Activated naive CD8-positive, alpha-beta T cell treated with anti-CD3 and anti-CD28 coated beads, Interleukin-2, amount 50 U/mL, for 24 hours (primary cell): ENCODE measurements at places on chromosomes 1 and 21.

- no peak for DNase-seq
Measured at GRCh38 chr1:243270097-243270864, 14.4 kb downstream of the SDCCAG8 start.

GRCh38 chr1:101995984-101996745, 561 bp downstream of the OLFM3 start:
- DNase-seq: no peak

DNA sequence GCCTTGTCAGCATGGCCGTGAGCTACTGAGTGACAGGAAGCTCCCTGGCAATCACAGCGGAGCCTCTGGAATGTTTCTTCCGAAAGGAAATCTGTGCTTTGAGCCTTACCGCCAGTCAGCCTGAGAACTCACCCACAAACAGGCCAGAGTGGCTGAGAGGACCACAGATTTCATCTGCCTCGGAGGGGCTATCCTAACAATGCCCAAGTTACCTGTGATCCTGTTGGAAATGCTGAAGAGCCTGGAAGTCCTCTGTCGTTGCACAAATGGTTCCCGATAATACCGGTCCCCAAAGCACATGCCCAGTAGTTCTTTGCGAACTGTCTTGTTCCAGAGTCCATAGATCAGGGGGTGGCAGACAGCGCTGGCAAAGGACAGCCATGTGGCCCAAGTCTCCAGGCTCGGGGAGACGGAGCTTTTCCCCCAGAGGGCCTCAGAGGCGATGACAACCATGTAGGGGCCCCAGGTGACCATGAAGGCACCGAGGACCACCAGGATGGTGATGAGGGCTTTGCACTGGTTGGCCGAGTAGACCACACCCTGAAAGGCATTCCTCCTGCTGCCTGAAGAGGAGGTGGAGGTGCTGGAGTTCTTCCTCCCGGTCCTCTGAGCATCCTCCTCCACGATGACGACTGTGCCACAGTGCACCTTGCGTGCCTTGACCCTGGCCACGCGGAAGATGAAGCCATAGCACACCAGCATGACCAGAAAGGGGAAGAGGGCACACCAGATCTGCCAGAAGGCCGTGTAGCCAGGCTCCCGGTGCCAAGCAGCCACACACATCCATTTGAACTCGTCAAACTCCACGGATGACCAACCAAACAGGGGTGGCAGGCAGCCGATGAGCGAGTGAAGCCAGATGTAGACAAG, 40.2 kb downstream of the GPR161 start:
- no peak for DNase-seq

DNA sequence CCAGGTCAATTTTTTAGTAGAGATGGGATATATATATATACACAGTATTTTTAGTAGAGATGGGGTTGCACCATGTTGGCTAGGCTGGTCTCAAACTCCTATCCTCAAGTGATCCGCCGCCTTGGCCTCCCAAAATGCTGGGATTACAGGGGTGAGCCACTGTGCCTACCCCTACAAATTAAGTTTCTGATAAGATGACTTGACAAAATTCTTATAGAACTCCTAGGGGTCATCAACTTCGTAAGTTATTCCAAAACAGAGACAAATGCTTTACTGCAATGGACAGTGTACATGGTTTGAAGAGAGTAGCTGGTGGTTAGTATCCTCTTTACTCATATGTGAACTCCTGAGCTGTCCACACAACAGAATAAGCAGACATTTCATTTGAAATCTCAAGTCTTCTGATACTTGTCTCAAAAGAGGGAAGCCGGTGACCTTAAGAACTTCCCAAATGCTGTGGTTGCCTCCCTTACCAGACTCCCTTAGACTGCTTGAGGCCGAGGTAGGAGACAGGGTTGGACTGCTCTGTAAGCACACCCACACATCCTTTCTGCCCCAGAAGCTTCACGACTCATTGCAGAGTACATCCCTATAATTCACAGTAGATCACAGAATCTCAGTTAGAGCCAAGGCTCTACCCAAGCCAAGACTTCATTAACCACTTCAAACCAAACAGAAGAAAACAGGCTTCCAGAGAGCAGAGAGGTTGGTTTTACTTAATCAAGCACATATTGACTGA, 244.1 kb upstream of the IRF2BP2 start:
- no peak for DNase-seq

DNA sequence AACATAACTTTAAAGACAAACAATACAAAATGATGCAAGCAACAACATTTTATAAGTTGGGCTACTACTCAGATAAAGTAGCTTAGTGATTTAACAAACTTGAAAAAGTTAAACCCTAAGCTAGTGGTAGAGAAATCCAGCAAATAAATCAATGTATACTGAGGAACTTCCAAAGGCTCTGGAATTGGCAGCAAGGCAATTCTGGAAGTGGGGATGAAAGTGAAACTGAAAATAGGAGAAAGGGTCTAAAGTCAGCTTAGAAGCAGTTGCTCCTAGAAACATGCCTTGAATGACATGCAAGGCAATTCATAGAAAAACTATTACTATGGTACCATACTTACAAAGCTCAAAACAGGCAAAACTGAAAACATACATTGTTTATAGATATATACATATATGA, 90.0 kb upstream of the CAMK1G start:
- DNase-seq: no peak

DNA sequence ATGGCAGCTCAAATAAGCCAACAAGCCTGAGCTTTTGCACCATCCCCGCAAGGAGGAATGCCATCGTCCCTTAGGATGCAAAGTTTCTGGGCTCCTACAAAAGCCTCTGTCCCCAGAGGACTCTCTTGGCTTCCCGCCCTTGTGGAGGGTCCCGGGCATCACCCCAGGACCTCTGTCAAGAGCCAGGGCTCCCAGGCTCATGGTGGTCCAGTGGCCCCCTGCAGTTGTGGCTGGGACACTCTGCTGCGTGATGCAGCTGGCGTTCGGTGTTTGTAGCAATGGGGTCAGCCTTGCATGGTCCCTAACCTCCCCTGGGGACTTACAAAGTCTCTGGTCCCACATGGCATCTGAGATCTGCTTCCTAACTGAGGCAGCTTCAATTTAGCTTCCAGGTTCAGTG, 104.7 kb downstream of the RIPK4 start:
- no peak for DNase-seq

DNA sequence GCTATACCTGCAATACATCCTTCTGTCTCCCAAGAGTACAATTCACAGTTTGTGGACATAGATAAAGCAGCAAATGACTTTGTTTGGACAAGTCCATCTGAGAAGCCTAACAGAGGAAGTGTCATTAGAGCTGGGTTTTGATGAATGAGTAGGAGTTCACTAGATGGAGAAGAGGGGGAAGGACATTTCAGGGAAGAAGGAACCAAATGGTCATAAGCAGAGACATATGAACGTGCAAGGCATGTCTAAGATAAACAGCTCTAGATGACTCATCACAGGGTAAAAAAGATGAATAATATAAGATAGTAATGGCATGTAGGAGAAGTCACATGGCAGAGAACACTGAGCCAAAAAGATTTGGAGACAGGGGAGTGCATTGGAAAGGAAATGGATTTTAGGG, 54.5 kb downstream of the HMGB4 start:
- no peak for DNase-seq

GRCh38 chr1:92094595-92094994, 14.4 kb downstream of the BTBD8 start:
- DNase-seq: no peak

DNA sequence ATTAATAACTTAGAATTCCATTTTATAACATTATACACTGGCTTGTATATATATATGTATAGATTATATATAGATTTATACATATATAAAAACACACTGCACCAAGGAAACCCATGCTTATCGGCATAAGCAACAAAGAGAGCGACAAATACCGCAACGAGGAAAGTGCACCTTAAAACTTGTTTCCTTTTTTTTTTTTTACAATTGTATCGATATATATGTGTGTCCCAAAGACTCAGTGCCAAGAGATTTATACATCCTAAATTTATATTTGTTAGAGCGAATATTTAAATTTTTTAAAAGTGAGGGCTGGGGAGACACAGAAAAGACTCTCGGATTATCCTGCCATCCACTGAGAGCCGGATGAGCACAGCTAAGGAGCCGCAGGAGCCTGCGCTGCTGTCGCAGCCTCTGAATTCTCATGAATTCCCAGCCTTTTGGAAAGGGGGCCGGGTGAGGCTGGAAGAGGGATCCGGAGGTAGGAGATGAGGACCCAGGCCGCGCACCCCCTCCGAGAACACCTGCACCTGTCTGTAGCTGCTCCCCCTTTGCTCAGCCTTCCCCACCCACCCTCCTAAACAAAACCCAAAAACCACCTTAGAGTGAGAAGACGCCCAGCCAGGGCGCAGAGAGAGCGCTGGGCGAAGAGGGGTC, 5.2 kb downstream of the DMRTA2 start:
- no peak for DNase-seq

GRCh38 chr21:17370263-17370662, 142.6 kb upstream of the CXADR start:
- DNase-seq: no peak

DNA sequence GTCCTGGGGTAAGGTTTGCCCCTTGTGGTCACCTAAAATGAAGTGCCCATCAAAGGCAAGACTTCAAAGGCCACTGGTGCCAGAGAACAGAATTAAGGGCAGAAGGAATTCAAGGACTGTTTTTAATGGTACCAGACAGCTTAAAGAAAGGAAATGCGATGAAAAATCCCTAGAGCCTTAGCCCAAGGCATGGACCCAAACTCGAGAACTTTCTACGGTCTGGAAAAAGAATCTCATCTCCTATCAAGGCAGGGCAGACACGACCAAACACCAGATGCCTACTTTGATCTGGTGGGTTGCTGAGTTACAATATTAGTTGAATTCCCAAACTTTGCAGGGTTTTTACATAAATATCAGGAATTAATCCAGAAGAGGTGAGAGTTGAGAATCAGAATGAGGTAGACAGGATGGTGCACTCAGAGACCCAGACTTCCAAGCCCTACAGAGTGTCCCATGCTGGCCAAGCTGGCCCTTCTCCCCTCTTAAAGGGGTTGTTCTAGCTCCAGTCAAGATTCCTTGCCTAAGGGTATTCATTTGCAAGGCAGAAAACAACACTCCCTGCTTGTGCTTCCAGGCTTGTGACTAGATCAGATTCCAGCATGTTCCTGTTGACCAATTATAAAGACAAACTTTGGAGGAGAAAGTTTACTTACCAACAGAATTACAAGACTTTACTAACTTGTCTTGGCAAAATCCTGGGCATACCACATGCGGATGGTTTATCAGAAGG, 48.0 kb downstream of the EDN2 start:
- DNase-seq: no peak

DNA sequence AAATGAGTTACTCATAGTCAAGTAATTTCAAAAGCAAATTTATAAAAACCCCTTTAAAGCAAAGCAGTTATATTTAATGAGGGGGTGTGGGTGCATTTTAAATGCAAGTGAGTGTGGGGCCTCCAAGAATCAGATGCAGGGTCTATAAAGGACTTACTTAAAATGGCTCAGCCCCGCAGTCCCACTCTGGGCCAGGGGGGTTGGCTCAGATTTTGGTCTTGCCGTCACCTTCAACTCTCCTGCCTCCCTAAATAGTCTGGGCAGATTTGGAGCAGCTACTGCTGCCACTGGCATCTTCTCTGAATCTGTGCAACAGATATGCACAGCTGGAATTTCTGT, 16.2 kb downstream of the AMPD2 start:
- no peak for DNase-seq

DNA sequence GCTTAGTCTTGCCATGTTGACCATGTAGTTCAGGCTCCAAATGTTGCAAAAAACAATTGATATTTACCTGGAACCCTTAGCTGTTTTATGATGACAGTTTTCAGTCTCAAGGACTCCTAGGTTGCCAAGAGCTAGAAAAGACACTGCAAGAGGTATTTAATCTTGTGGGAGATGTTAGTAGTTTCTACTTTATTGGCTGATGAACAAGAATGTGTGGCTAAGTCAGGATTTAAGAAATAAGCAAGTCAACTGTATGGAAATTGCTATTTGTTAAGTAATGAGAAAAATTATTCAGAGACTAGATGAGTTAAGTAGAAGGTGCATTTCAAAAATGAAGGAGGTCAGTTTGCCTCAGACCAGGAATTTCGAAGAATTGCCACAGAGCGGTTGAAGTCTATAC, 639.7 kb upstream of the USP24 start:
- DNase-seq: no peak

DNA sequence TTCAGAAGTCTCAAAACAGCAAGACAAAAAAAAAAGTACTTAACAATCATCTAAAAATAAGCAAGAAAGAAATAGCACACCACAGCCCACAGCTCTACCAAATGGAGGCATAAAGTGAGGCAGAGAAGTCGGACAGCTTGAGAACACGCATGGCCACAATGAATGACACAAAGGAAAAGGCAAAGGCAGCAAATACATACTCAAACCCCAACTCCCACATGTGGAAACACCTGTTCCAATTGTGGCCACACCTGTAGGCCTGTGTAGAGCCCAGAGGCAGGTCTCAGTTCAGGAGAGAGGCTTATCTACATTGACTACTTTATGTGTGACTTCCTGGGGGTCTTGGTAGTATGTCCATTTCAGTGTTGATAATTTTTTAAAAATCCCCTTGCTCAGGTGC, 543.5 kb downstream of the LMO4 start:
- no peak for DNase-seq

- DNase-seq: no peak
Measured at GRCh38 chr1:248790456-248790855, 34.9 kb upstream of the LYPD8 start.

DNA sequence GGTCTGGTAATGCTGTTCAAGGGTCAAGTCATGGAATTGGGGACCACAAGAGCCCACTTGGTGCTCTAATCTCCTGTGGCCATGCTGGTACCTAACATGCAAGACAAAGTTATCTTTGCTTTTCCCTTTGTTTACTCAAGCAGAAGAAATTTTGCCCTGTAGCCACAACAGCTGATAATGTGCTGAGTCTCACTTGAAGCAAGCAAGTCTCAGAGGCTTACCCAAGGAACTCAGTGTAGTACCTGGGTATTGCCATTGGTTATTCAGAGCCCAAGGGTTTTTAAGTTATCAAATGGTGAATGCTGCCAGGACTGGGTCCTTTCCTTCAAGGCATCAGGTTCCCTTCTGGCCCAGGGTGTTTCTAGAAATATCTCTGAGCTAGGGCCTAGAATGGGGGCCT, 198.9 kb upstream of the RNPC3 start:
- DNase-seq: no peak

- peak; percentile 27 for DNase-seq
Measured at GRCh38 chr1:161069241-161069640, 450 bp downstream of the ARHGAP30 start.

DNA sequence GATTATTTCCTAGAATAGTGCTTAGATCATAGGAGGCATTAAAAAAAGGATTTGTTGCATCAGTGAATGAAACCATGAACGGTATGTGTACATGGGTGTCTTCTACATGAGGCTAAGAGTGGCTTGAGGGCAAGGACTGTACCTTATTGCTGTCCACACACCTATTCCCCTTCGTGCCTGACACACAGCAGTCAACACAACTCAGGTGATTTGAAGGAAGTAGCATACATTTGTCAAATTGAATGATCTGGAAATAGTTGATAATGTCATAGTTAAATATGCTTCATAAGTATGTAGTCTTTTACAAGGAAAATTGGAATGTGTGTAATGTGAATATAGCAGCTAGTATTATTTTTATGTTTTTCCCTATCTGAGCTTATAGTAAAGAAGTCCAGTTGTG, 189.0 kb upstream of the DAB1 start:
- no peak for DNase-seq
